Eye (tissue), 1 donor: ENCODE measurements at places on chromosomes 5 and 9.
A peak's percentile ranks its signal among the peaks of the same experiment; 100 is the strongest.

DNA sequence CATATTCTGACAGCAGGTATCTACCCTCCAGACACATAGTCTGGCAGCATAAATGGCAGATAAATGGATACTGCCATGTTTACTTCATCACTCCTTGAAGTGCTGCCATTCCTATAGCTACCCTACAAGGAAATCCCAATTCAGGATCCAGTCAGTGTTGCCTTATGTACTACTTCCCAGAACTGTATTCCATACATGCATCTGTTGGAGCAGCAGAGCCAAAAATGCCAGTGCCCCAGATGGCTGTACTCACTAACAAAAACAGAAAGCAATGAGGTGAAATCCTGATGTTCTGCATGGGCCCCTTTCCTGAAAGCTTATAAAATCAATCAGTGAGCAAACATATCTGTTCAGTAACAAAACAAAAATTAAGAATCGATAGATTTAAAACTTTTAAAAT is 490.0 kb upstream of the COX7C start:
- DNase-seq, result no peak

- DNase-seq, result peak; percentile 62
Observed at GRCh38 chr9:129525656-129526196, 95.2 kb downstream of the C9orf50 start.

GRCh38 chr5:91403438-91403837 is 20.3 kb upstream of the ARRDC3 start:
- peak; percentile 23 for DNase-seq

DNA sequence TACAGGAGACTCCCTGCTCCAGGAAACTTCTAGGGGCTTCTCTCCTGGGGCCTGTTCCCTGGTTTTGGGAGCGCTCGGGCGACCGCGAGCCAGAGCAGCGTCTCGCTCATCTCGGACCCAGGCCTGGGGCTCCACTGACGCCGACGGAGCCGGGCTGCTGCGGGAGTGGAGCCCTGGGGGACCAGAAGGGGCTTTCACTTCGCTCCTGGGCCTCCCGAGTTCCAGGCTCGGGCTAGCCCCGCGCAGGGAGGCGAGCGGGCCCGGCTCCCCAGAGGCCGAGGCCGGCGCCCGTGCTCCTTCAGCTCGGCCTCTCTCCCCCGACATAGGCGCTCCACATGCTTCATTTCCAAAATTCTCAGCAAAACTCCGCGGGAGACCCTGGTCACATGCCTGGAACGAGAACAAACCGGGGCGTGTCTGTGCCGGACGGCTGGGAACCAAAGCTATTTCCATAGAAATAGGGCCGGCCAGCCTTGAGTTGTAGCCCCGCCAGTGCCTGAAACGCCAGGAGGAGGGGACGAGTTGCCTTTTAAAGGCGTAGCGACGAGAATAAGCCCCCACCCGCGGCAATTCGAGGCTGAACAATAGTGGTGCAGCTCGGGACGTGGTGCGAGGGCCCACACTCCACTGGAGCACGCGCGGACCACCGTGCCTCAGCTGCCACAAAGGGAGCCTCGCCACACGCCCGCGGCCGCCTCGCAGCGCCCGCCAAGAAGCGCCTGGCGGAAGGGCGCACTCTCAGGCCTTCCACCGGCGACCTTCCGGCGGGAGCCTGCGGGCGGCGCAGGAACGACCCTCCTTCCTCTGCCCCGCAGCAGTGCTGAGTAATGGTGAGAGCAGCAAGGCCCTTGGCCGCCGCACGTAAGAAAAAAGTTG is 1.1 kb upstream of the G3BP1 start:
- DNase-seq, result peak; percentile 93

DNA sequence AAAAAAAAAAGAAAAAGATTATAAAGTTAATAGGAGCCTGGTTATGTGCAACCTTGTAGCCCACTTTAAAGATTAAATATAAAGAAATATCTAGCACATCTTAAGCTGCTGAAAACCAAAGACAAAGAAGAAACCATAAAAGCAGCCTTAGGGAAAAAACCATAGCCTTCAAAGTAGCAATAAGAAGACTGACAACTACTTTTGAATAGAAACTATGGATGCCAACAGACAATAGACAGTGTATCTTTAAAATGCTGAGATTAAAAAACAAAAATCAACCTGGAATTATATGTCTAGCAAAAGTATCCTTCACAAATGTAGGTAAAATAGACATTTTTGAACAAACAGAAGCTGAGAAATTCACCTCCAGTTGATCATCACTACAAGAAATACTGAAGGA is 3.4 kb upstream of the KIF12 start:
- no peak for DNase-seq

GRCh38 chr9:124602632-124603031 is 95.4 kb upstream of the NR5A1 start:
- no peak for DNase-seq
